Left ventricle myocardium superior (tissue), 1 donor: ENCODE measurements at places on chromosomes 5 and 9. TPM values are rescaled to one million over a fixed set of nuclear protein-coding genes. Genes with fewer than 3 reads are reported as not detected.

APC gene
- total RNA-seq = 37.5 TPM

DNA sequence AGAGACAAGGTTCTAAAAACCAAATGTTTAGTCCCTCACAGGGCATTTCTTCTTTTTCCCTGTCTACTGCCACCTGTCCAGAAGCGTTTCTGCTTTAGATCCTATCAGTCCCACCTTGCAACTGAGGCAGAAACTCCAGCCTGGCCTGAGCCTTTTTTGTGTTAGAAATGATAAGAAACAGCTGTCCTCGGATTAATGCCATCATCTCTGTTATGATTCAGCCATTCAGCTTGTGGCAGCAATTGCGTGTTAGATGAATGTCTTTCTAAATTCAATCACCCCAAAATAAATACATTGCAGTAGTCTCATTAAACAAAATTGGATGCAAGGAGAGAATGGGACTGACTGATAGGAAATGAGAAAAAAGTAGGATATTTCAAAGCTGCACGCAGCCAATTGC lies 28.3 kb upstream of the FRMPD1 start:
- no peak for DNase-seq

PHYHD1 gene
- 39.7 TPM for total RNA-seq

DNA sequence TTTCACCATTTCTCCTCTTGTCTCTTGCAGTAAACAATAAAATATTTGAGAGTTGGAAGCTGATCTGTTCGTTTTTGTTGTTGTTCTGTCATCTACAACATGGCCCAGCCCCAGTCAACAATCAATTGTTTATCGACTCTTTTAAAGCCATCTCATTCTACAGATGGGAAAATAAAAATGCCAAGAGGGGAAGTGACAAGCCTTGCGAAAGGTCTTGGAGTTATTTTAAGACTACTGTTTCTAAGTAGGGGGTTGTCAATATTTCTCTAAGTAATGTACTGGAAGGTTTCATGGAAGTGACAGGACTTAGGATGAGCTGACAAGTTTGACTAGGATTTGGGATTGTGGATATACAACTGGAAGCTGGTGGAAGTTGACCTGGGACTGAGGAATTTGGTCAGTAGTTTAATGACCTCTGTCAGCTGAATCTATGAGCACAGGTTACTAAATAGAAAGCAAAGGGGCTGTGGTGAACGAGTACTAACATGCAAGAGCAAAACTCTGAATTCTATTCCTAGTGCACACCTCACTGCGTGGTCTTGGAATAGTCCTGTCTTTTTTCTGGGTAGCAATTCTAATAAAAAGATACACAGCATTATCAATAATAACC lies 57.5 kb upstream of the ADRB2 start:
- no peak for DNase-seq

- no peak for DNase-seq
These were observed 111.1 kb upstream of the S1PR3 start for GRCh38 chr9:88880199-88880598.

DNA sequence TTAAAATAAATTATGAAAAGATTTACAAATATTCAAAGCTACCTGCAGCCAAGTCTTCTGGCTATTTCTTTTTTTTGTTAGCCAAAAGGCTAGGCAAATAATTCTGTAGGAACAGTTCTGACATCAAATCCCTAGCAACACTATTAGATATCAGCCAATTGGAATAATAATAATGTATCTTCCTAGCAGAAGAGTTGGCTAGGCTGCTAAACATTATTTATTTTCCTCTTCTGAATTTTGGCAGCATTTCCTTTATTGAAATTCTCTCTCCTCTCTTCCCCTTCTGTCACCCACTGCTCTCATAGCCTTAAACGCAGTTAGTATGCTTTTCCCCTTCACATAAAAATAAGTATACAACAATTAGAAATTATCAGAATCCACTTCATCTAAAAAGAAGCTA lies 42.6 kb downstream of the ZDHHC21 start:
- DNase-seq = no peak

- no peak for DNase-seq
These were observed 163.9 kb downstream of the PIK3R1 start for GRCh38 chr5:68379275-68380036.

DNA sequence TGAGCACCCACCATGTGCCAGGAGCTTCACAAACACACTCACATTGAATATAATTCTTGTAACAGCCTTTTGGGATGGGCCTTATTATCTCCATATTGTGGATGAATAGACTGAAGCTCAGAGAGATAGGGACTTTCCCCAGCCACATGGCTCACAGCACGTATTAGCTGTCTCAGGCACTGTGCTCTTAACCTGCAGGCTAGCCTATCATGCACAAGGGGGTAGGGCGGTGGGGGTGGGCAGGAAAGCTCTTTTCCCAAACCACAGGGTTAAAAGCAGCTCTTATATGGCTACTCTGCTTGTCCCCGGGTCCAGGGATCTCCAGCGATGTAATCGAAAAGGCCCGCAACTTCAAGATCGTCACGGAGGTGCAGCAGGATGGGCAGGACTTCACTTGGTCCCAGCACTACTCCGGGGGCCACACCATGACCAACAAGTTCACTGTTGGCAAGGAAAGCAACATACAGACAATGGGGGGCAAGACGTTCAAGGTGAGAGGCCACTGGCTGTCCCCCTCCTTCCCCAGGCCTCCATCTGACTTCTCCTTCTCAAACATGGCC lies 2.6 kb downstream of the FABP6 start:
- no peak for DNase-seq

- no peak for DNase-seq
These were observed 11.1 kb upstream of the TCF7 start for GRCh38 chr5:134103397-134103796.

- no peak for DNase-seq
These were observed 12.9 kb downstream of the HAND1 start for GRCh38 chr5:154465169-154465568.

GRCh38 chr9:100911273-100911672 lies 117.3 kb upstream of the PLPPR1 start:
- no peak for DNase-seq

PCAT7 gene
- not detected for total RNA-seq

SHC3 gene
- total RNA-seq = 0.59 TPM

- DNase-seq = no peak
These were observed 2.8 kb downstream of the MAMDC2 start for GRCh38 chr9:70046274-70047070.

INPP5E gene
- 12.1 TPM for total RNA-seq

GMCL2 gene
- not detected for total RNA-seq

GRCh38 chr5:3197304-3198073 lies 398.1 kb upstream of the IRX1 start:
- no peak for DNase-seq

GABRA6 gene
- not detected for total RNA-seq

GRCh38 chr5:140043508-140043872 lies 391 bp upstream of the NRG2 start:
- no peak for DNase-seq

NMUR2 gene
- 0.20 TPM for total RNA-seq

GRCh38 chr5:73152411-73153388 lies 20.3 kb upstream of the TMEM174 start:
- no peak for DNase-seq

- DNase-seq = no peak
These were observed 29.6 kb downstream of the IRF1 start for GRCh38 chr5:132460846-132461568.

GRCh38 chr5:135568246-135568645 lies 10.5 kb downstream of the CXCL14 start:
- DNase-seq = no peak

RNF183 gene
- not detected for total RNA-seq

- DNase-seq = no peak
These were observed 46.3 kb downstream of the FSTL4 start for GRCh38 chr5:133565993-133566392.

DNA sequence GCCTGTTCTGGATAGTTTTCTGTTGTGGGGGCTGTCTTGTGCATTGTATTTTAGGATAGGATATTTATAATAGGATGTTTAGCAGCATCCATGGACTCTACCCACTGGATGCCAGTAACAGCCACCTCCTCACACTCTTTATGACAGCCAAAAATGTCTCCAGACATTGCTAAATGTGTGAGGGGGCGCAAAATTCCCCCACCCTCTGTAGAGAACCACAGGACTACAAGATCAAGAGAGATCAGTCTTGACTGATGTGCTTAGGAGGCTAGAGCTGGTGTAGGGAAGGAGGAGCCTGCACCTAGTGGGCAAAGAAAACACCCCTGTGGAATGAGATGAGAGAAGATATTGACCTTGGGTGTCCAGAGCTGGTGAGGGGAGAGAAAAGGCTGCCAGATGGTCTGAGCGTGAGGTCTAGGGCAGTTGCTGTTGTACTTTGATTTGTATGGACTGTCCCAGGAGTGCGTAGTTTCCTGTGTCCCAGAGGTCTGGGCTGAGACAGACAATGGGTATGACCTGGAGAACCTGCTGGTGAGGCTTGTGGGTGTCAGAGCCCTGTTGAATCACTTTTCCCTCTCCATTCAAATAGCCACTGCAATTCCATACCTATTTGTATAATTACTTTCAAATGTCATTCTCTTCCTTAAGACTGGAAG lies 16.3 kb downstream of the DAPK1 start:
- no peak for DNase-seq

- DNase-seq = no peak
These were observed 429.5 kb downstream of the EBF1 start for GRCh38 chr5:158670201-158670600.

- DNase-seq = no peak
These were observed 171.8 kb upstream of the S1PR3 start for GRCh38 chr9:88819476-88819875.

- DNase-seq = no peak
These were observed 327.1 kb downstream of the MTRR start for GRCh38 chr5:8196061-8196460.

GRCh38 chr9:79470954-79471353 lies 100.8 kb upstream of the TLE4 start:
- DNase-seq = no peak

KLHL9 gene
- 11.2 TPM for total RNA-seq

HAND1 gene
- 37.8 TPM for total RNA-seq

- DNase-seq = peak; percentile 90
These were observed 116.6 kb downstream of the KLHL3 start for GRCh38 chr5:137619191-137619870.

DNA sequence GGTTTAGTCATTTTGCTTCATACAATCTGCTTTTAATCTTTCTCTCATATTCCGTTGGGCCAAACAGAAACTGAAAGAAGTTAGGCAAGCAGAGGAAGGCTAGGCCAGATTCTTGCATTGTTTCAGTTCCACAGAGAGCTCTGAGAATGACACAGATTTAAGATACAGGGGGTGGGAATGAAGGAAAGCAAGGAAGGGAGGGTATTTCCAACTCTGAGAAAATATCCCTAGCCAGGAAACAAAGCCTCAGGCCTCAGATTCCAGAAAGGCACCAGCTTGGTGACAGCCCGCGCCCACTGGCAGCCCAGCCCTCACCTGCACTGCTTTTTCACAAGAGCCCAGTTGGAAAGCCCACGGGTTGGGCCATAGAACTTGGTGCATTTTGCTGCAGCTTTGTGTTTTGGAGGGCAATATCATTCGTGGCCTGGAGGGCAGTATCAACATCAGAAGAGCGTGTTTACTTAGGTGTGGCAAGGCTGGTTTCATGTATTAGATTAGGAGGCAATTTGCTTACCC lies 63.5 kb downstream of the ENC1 start:
- DNase-seq = no peak

DNA sequence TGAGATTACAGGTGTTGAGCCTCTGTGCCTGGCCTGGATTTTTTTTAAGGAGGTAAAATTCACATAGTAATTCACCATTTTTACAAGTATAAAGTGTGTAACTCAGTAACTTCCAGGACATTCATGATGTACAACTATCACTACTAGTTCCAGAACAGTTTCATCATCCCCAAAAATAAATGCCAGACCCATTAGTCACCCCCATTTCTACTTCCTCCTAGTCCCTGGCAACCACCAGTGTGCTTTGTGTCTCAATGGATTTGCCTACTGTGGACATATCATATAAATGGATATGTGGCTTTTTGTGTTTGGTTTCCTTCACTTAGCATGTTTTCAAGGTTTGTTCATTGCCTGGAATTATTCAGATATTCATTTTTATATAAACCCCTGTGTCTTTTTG lies 72.5 kb upstream of the PANK3 start:
- DNase-seq = no peak

- peak; percentile 80 for DNase-seq
These were observed 592 bp downstream of the TUBB4B start for GRCh38 chr9:137241490-137242268.

DNA sequence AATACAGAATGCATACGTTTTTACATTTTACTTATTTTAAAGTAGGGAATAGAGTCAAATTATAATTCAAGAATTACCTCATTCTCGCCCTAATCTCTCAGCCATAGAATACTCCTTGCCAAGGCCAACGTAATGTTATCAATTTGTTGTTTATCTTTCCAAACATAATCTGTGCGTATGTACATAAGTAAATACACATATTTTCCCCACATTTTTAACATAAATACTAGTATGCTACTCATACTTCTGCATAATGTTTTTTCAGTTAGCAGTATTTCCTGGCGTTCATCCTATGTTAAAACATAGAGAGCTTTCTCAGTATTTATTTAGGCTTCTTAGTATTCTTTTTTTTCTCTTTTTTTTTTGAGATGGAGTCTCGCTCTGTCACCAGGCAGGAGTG lies 28.8 kb downstream of the RBM27 start:
- no peak for DNase-seq

PCDHA3 gene
- total RNA-seq = 0.07 TPM

TUSC1 gene
- 13.1 TPM for total RNA-seq

GRCh38 chr9:130054820-130055219 lies 1.1 kb downstream of the GPR107 start:
- no peak for DNase-seq

UTP15 gene
- 11.3 TPM for total RNA-seq

DNA sequence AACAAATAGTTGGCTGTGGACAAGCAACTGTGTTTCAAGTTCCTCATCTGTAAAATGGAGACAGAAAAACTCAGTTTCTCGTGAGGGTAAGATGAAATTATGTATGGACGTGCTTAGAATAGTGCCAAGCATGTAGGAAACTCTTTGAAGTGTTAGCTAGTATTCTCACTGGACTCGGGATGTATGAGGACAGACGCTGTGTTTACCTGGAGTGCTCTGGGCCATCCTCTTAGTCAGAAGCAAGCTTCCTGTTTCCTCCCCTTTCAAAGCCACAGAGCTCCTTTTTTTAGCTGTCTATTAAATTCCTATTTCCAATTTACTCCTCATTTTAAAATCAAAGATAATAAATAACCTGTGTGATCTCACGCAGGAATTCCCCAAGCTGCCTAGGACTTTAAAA lies 23.8 kb upstream of the IQGAP2 start:
- DNase-seq = no peak

- DNase-seq = no peak
These were observed 223.0 kb upstream of the DMRT1 start for GRCh38 chr9:618478-618877.

DNA sequence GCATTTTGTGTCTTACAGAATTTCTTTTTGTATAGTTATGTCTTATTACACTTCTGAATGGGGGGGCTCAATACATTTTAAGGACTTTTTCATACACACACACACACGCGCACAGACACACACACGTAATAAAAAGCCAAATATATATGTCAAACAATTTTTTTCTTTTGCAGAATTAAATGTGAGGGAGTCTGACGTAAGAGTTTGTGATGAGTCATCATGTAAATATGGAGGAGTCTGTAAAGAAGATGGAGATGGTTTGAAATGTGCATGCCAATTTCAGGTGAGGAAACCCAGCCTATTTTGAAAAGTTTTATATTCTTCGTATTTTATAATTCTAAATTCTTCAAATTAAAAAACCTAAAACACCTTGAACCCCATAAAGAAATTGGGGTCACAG lies 25.6 kb downstream of the TMEFF1 start:
- DNase-seq = no peak
